CD4-positive, CD25-positive, alpha-beta regulatory T cell (primary cell): ENCODE measurements at places on chromosomes 3 and 15. TPM values are rescaled to one million over a fixed set of nuclear protein-coding genes. Genes with fewer than 3 reads are reported as not detected.
A peak's percentile ranks its signal among the peaks of the same experiment; 100 is the strongest.

GRCh38 chr3:157175691-157176507 is 16.0 kb upstream of the CCNL1 start:
- no peak for DNase-seq

- DNase-seq = no peak
Measured at GRCh38 chr3:35224565-35225295, 414.6 kb upstream of the ARPP21 start.

GRCh38 chr15:90838139-90838538 is 30.2 kb upstream of the FURIN start:
- DNase-seq = peak; percentile 77

GRCh38 chr3:127424766-127425504 is 137.1 kb upstream of the PRR20G start:
- no peak for DNase-seq

- no peak for DNase-seq
Measured at GRCh38 chr15:88487796-88488523, 20.5 kb downstream of the MRPS11 start.

GRCh38 chr3:64578062-64578770 is 109.6 kb downstream of the ADAMTS9 start:
- DNase-seq = no peak

- no peak for DNase-seq
Measured at GRCh38 chr3:139532976-139533375, 6.6 kb downstream of the RBP1 start.

DNA sequence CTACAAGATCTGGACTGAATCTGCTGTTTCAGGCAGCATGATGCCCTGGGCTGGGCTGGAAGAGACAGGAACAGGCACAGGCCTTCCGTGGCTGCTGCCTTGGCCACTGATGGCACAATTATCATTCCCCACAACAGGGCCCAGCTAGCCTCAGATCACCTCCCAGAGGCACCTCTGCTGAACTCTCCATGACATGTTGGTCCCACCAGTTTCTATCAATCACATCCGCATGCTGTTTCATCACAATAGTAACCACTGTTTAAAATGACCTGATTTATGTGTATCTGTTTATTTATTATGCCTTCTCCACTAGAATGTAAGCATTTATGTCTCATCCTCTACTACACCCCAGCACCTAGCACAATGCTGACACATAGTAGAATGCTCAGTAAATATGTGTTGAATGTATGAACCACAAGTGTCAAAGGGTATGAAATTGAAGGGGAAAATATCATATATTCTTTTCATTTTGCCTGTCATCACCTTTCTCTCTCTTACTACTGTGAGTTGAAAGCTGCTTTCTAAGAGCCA is 32.7 kb upstream of the ZBTB38 start:
- no peak for DNase-seq

DNA sequence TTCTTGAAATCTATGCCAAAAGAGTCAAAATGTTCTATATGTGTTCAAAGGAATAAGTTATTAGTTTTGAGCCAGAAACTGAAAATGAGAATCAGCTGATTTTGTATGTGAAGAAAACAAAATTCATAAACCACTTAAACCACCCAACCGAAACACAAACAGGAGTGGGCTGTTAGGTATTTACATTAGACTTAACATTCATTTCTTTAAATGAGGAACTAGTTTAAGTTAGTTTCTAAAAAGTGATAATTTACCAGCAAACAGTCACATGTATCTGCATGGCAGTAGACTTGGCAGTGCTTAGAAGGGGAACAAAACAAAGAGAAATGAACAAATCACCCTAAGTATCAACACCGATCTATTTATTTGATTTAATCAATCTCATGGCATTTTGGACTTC is 128.0 kb downstream of the GMNC start:
- DNase-seq = no peak

PARP3 gene
- total RNA-seq = 6.4 TPM

GABRG3 gene
- total RNA-seq = not detected

LYSMD2 gene
- total RNA-seq = 13.0 TPM

SIN3A gene
- 123 TPM for total RNA-seq

GHRL gene
- total RNA-seq = 1.1 TPM

ISY1 gene
- 45.8 TPM for total RNA-seq

FBXW12 gene
- total RNA-seq = not detected

HRG gene
- not detected for total RNA-seq
